ENCODE measurements at places on chromosomes 1 and 21.
A peak's percentile ranks its signal among the peaks of the same experiment; 100 is the strongest.

DNA sequence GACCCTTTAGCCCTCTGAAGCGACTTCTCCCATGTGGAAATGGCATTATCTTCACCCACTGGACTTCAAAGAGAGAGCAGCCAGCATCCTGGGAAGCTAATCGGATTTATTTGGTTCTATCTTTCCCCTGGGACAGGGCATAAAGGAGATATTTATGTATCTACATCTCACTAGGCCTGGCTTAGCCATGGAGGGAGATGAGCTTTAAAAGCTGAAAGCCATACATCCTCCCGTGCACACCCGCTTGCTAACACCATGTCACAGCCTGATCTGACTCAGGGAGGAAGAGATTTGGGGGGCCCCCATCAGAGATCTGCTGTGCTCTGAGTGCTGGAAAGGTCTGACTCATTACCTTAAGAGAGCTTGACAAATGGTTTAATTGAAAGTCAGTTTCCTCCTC is 155.9 kb downstream of the PLXNA2 start:
- no peak for DNase-seq

- no peak for DNase-seq
Measured at GRCh38 chr21:24428591-24429199, 1178.6 kb downstream of the MRPL39 start.

DNA sequence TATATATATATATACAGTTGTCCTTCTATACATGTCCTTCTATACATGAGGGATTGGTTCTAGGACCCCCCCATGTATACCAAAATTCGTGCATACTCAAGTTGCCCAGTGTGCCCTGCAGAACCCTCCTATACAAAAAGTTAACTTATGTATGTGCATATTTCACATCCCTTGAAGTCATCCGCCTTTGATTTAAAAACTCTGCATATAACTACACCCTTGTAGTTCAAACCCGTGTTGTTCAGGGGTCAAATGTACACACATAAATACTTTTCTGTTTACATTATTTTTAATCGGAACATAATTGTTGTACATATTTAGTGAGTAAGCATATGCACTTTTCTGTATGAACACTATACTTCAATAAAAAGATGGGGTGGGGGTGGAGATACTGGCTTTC is 7.7 kb upstream of the ABL2 start:
- DNase-seq: no peak

- DNase-seq: no peak
Measured at GRCh38 chr1:200223613-200224012, 186.2 kb downstream of the ZNF281 start.

DNA sequence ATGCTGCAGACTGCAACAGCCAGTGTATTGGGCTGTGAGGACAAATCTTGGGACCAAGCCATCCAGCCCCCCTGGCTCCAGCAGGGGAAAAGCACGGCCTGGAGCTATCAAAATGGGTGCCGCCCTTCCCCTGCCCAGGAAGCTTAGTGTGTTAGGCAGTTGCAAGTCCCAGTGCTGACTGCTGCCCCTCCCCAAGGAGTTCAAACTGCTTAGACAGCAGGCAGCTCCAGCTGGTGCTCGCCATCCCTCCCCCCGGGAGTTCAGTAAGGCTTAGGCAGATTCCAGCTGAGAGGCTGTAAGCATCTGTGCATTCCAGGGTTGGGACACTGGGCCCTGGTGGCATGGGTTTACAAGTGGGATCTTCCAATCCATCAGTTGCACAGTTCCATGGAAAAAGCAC is 579.6 kb upstream of the NR5A2 start:
- DNase-seq: no peak

- no peak for DNase-seq
Measured at GRCh38 chr1:1907098-1907736, 7.8 kb upstream of the CALML6 start.

- no peak for DNase-seq
Measured at GRCh38 chr1:196477262-196477661, 131.0 kb downstream of the KCNT2 start.

DNA sequence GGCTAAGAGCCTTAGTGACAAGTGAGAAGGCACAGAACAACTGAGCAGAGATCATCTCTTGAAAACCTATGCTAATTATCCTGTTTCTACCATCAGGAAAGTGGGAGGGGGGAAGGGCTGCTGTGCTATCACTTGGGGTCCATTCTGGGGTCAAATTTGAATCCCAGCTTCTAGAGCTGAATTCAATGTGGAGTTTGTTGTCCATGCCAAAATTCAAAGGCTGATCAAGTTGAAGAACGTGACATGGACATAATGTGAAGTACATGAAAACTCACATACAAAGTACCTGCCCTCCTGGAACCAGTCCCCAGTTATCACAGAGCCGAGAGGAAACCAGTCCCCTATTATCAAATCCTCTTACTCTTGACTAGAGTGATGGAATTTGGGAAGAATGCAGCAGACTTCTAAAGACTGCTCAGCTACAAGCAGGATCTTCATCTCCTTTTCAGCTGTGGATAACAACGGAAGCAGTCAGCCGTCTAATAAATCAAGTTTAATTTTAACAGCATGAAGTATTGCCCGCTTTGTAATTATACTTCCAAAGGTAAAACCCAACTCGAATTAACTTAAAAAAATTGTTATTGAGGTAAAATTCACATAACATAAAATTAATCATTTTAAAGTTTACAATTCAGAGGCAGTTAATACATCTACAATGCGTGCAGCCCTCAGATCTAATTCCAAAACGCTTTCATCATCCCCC is 78.3 kb downstream of the SLC45A1 start:
- no peak for DNase-seq

DNA sequence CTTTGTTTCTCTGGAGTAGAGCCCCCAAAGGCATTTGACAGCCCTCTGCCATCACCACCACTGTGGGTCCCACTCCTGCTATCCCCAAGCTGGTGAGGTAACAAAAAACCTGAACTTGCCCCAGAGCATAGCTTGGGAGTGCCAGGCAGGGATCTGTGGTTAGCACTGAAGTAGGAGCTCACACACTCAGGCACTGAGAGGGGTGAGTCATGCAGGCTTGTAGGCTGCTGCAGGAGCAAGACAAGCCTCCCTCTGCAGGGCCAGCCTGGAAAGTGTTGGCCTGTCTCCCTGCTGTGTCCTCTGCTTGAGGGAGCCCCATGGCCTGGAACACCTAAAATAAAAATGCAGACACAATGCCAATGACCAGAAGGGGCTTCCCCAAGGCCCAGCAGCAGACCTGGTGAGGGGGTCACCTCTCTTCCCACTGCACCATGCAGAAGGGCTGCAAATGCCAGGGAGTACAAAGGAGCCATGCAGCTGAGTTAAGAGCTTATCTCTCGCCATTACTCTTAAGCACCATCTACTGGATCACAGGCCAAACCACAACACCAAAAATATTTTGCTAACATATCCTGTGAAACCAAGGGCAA is 108.9 kb upstream of the POGK start:
- DNase-seq: no peak

DNA sequence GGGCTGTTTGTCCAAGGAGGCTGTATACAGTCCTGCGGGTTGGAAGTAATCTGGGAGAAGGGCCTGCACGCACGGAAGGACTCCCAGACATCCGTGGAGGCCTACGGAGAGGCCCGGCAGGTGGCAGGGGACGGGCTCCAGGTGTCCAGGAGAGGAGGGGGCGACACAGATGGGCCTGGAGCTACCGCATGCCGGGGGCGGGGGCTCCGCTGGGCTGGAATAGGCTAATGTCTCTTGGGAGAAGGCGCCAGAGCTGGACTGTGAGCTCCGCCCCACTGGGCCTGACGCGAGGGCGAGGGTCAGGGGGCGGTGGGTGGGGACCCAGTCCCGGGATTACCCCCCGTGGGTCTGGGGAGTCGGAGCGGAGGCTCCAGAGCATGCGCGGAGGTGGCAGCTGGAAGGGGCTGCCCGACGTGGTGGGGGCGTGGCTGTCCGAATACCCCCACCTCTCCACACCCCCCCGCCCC is 659 bp downstream of the AGO1 start:
- DNase-seq: peak; percentile 32

GRCh38 chr1:44860331-44860730 is 17.3 kb upstream of the PTCH2 start:
- DNase-seq: no peak

DNA sequence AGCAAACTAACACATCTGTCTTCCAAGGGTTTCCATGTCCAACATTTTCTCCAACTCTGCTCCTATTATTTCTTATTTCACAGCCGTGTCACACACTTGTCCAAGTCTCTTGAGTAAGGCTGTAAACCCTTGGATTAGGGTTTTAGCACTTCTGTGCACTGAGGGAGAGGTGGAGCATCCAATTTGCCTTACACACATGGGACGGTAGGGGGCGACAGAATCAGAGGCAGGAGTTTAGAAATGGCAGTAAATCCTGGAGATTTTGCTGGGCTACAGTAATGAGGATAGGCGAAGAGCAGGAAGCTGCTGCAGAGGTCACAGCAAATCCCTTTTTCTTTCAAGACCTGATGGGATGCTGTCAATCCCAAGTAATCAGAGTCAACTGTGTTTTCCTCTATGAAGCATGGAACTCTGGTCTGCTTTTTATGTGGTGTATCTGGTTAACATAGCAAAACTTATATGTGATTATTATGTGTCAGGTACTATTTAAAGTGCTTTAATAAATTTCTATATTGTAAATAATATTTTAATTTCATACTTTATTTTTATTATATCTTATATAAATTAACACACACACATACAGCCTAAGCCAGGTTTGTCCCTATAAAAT is 15.4 kb upstream of the LCE5A start:
- DNase-seq: no peak

GRCh38 chr1:7580923-7581753 is 190.0 kb upstream of the VAMP3 start:
- DNase-seq: no peak

GRCh38 chr1:22563671-22564602 is 648 bp downstream of the EPHA8 start:
- no peak for DNase-seq

DNA sequence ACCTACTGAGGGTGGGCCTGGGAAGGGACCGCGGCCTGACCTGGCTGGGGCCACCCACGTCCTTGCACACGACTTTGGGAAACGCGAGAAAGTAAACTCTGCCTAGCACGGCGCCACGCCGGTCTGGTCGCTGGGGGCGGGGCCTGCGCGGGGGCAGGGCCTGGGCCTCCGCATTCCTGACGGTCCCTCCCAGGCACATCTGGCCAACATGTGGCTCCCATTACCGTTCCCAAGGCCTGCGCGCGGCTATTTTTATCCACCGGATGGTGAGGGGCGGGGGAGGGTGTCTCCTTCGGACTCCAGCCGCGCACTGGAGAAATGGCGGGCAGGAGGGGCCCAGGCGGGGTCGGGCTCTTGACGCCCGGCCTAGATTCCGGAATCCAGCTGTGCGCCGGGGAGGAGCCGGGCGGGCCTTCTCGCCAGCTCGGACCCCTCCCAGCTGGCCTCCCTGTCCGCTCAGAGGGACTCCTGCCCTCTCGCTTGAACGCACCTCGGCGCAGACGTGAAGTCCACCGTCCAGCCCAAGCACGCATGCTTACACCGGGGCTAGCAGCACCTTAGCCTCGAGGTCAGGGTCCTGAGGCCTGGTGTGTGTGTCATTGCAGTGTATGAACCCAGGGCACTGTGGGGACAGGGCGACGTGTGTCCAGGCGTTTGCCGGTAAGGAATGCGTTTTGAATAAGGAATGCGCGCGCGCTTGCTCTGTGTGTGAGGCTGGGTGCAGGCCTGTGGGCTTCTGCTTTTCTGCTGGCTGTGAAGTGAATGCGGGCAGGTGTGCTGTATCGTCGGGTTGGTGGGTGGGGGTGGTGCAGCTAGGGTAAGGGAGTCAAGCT is 2.1 kb downstream of the EVA1B start:
- DNase-seq: no peak

- no peak for DNase-seq
Measured at GRCh38 chr1:9909234-9910046, 629 bp downstream of the CTNNBIP1 start.

DNA sequence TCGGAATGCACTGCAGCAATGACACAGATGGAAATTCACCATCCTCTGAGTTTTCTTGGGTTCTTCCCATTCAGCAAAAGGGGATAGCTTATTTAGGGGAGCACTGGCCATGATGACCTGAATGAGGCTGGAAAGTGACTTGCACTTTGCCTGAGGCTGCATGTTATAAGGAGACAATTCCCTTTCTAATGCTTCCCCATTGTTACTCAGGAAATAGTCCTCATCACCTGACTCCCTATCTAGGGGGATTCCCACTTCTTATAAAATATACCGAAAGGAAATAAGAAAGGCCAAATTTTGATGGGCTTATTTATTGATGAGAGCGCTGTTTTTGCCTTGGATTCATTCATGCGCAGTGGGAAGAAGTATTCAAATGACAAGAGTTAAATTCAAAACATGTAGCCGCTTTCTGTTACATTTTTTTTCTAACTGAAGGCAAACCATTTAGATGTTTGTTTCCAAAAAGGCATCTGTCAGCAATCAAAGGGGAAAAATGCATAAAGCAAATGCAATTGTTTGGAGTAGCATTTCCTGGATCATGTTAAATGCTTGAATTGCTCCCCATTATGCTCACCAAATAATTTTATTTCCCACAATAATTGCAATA is 220.3 kb upstream of the NFIA start:
- DNase-seq: no peak

DNA sequence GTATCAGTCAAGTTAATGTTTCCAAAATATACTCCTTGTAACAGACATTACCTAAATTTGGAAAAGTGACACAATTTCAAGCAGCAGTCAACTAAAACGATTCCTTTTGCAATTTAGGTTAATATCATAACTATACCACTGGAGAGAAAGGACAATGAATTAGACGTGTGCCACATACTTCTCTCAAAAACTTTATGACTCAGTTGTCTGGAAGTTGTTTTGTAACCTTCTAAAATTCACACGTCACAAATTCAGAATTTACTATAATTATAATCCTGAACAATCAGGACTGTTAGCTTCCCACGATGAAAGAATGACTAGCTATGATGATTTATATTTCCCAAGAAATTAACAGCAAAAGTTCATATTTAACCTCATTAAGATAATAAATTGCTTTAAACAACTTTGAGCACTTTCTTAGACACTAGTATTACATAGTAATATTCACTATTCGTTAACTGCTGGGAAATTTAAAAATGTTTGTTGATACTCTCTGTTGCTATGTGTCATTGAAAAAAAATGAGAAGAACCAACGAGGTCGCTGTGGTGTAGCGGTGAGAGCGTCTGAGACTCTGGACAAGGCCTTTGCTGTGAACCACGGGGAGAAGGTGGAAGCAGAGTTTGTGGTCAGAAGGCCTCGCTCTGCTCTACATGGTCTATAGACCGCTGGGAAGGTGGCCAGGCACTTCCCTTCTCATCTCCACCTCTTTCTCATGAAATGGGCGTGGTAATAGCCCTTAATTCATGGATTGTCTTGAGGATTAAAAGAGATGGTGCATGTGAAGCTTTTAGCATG is 27.9 kb upstream of the BATF3 start:
- no peak for DNase-seq

GRCh38 chr1:118188411-118188810 is 3.4 kb upstream of the SPAG17 start:
- DNase-seq: no peak
